ENCODE measurements at places on chromosomes 16 and 17.

DNA sequence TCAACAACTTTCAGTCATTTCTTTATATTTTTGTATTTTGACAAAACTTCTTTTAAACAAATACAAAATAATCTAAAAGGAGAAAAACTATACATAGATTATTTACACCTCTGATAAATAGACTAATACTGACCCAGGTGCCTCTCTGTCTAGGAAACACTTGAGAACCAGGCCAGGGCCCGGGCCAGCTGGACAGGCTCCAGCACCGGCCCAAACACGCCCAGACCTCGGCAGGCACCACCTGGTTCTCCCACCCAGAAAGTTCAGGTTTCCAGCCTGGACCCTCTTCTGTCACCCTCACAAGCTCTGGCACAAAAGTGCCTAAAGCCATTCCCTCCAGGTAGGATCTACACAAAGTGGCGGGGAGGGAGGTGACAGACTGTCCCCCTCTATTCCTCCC, 97.0 kb upstream of the DNAH17 start:
- no peak for DNase-seq

DNA sequence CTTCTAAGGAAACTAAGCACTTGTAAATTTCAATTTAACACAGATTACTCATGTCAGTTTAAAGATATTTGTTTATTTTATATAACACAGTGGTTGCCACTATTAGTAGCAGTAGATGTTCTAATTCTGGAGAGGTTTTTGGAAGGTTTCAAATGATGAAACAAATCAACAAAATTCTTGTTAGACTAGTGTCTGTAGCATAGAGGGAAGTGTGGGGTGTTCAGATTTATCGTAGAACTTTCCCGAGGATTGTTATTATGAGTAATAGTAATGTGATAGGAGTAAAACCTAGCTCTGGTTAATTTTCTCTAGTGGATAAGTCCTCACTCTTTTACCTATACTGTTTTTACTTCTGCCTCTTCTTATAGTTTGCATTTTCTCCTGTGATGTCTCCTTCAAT, 6.3 kb downstream of the GAN start:
- no peak for DNase-seq

- no peak for DNase-seq
These were observed 18.5 kb upstream of the ARHGAP27 start for GRCh38 chr17:45451131-45451530.

GRCh38 chr16:27232901-27233625, 29.7 kb downstream of the KDM8 start:
- no peak for DNase-seq

GRCh38 chr17:75503976-75504346, 11.4 kb downstream of the CASKIN2 start:
- DNase-seq, result no peak

DNA sequence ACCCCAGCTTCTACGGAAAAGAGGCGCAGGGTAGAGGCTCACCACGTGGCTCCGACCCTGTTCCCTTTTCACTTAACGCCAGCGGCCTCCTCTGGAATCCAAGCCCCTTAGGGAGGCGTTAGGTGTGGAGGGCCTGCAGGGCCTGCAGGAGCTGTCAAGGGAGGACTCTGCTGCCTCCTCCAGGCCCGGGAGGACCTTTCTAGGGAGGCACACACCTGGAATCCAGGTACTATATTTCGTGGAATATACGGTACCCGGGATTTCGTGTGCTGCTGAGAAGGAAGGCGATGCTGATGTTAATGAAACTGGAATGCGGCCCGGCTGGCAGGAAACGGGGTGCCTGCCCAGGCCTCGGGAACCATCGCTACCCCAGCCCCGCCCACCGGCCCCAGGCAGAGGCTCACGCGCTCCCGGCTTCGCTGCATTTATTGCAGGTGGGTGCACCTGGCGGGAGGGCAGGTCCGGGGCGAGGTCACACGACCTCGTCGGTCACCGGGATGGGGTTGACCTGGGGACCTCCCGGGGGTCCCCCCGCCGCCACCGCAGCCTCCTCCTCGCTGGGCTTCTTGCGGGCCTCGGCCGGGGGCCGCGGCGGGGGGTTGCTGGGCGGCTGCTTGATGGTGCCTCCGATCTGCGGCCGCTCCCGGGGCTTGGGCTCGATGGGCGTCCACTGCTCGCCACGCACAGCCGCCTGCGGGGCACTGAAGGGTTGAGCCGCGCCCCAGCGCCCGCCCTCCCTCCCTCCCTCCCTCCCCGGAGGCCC, 4.7 kb downstream of the IL17C start:
- no peak for DNase-seq

DNA sequence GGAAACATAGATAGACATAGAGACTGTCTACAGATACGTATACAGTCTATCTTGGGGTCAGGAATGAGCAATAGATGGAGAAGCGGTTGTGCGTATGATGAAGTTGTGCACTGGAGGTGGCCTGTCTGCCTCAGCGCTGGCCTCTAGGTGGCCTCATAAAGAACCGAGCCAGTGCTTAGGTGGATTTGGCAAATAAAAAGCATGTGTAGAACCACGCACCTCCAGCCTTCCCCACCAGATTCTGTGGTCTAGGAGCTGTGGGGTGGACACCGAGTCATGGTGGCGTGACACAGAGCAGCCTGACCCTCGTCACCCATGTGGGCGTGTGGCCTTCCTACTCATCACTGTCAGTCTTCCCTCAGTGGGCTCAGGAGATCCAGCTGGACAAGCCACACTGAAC, 34.0 kb downstream of the PGS1 start:
- no peak for DNase-seq

DNA sequence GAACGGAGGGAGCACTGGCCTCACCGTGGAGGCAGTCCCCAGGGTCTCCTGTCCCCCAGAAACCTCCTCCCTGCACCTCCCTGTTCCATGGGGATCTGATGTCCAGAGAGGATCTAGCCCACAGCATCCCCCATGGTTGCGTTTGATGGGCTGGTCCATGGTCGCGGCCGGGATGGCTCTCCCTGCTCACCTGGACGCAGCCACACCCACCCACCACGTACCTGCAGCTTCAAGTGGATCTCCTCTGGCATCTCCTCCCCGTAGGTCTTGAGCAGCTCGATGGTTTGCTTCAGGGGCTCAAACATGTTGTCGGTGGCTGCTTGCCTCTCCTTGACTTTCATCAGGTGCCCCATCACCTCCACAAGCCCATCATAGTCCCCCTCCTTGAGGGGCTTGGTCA, 47.9 kb downstream of the DNAH17 start:
- no peak for DNase-seq

DNA sequence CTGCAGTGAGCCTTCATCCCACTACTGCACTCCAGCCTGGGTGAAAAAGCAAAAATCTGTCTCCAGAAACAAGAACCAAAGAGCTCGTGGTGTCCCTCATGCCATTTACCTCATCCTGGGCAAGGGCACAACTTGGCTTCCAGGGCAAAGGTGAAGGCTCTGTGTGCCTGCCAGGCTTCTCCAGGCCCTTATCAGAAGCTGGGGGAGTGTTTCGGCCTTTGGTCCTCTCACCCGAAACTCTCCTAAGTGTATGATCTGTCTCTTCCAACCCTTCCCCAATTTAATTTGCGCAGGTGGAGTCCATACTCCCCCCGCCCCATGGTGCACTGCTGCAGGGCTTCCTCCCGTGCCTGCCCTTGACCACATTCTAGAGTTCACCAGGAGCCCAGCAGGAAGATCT, 1.1 kb downstream of the CES2 start:
- DNase-seq, result no peak

- DNase-seq, result no peak
These were observed 25.2 kb downstream of the DNAH2 start for GRCh38 chr17:7742729-7743128.

- DNase-seq, result no peak
These were observed 1.9 kb downstream of the PRSS54 start for GRCh38 chr16:58292886-58293285.

- no peak for DNase-seq
These were observed 2.3 kb upstream of the PRKCB start for GRCh38 chr16:23833504-23833903.

- DNase-seq, result no peak
These were observed 35.8 kb upstream of the ADGRG1 start for GRCh38 chr16:57592591-57593003.

- no peak for DNase-seq
These were observed 1.1 kb upstream of the UBE2I start for GRCh38 chr16:1308036-1308976.

GRCh38 chr17:49565948-49566491, 9.7 kb upstream of the NXPH3 start:
- DNase-seq, result no peak

DNA sequence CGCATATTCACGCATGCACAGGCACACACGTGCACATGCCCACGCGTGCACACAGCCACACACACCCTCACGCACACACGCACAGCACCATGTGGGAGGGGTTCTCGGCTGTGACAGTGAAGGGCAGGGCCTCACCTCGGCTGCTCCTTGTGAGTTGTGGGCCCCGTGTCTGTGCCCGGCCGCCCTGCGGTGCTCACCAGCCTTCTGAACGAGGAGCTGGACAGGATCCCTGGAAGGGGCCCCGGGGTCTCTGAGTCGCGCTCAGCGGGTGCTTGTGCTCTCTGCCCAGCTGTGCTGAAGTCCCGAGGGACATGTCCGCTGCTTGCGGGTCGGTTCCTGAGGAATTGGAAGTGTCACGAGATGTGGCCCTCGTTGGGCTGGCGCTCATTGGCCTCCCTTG, 16.1 kb downstream of the TSC2 start:
- DNase-seq, result no peak

- DNase-seq, result no peak
These were observed 9.3 kb downstream of the OSBPL7 start for GRCh38 chr17:47812146-47812920.

DNA sequence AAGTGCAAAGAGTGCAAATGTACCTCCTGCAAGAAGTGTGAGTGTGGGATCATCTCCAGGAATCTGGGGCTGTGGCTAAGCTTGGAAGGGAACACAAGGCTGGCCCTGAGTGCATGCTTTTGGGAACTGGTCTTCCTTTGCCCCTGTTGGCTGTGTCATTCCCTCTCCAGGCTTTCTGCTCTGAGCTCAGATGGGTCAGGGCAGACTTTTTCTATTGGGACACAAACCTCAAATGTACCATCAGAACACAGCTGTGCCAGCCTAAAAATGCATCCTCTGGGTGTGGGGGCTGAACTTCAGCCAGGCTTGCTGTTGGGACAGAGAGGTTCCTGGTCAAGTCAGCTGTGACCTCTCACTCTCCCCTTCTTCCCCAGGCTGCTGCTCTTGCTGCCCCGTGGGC, 914 bp downstream of the MT1B start:
- DNase-seq, result no peak

DNA sequence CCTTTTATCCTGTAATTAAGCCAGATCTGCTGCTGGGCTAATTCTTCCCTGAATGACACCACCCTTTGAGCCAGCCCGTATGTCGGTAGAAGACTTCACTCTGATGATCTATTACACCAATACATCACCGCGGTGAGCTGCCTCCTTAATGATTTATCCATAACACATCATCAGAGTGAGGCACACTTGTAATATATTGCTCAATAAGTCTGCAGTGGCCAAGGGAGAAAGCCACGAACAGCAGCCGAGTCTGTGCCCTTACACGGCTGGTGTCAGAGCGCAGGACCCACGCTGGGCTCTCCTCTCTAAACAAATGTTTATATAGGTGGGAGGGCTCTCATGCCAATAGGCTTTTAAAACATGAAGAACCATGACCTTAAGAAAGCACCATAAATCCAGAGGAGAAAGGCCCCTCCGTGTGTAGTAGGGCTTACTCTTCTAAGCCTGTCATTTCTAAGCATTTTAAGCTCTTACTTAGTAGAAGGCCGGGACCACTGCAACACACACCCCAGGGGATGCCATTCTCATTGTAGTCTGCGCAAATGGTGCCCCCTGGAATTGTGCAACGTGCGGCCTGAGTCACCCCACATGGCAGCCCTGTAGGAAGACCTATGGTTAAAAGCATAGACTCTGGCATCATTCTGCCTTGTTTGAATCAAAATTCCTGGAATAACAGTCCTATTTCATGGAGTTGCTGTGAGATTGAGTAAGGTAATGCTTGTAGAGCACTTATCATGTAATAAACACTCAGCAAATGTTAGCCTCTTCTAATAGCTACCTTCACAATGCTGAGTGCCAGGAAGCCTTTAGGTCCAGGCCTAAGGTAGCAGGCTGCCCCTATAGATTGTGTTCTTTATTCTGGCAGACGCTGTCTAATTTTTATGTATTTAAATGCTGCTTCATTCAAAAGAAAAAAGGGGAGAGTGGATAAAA, 26.1 kb downstream of the MRPS23 start:
- DNase-seq, result no peak

- DNase-seq, result no peak
These were observed 29.4 kb upstream of the SUPT4H1 start for GRCh38 chr17:58381124-58382035.

GRCh38 chr16:71493213-71493612, 4.1 kb upstream of the ZNF19 start:
- DNase-seq, result no peak

DNA sequence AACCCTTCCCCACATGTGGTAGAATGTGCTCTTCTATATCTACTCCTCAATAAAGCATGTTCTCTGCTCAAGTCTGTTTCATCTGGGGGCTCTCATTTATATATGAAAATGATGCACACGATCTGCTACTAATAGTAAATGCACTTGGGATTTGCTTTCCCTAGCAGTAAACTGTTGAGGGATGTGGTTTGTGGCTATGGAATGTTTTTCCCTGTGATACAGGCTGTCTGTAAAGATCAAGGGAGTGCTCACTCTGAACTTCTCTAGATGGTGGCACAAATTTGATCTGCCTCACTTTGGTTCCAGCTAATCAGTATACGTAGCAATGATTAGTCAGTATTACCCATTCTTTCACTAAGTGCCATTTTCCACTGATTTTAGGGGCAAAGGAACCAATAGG, 18.8 kb downstream of the TAC4 start:
- no peak for DNase-seq

DNA sequence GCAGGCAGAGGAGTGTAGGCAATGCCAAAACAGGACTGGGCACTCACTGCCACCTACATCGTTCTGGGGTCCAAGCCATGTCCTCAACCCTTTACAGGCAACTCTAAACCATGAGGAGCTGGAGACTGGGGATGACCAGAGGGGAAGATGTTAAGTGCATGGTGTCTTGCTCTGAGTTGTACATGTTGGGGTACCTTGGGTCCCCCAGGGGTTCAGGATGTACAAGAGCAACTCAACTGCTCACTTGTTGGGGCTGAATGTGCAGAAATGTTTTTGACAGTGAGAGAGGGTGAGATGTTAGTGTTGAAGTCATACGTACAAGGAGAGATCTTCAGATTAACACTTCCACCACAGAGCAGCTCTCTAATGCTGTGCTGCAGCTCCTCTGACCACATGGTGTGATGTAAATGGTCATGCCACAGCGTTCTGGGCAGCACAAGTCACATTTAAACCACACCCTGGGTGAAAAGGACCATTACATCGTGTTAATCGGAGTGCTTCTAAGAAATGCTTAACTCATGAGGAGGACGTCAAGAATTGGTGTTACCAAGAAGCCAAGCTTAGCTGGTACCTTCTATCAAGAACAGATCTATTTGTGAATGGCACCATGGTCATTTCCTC, 2.4 kb downstream of the CCL18 start:
- no peak for DNase-seq

Data from GM19239 (cell line).